IPS DF 6.9 (cell line): ENCODE measurements at places on chromosomes 5 and 9.
A peak's percentile ranks its signal among the peaks of the same experiment; 100 is the strongest.

GRCh38 chr5:24817966-24818365 lies 173.2 kb upstream of the CDH10 start:
- H3K27me3 ChIP-seq: no peaks in the 10 kb centered on the region
- H3K27ac ChIP-seq: no peak overlapping the region
- H3K4me1 ChIP-seq: no peaks in the 10 kb centered on the region
- no peak for DNase-seq
- H3K36me3 ChIP-seq: no peaks in the 10 kb centered on the region

DNA sequence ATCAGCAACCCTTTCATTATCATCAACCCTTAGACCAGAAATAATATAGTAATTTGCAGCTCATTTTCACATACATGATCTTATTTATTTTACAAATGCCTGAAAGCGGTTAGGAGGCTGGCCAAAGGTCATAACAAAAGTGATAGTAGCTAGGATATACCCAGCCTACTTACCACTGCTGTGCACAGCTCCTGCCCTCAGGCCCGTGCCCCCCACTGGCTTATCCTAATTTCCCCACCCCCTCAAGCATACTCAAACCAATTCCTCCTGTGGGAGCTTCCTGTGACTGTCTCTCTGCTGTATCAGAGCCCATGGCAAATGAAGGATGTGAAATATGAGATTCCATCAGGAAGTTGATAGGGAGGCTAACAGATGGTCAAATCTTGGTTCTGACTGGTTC lies 14.8 kb downstream of the FAM219A start:
- no peak overlapping the region for H3K27ac ChIP-seq
- H3K4me1 ChIP-seq: no peaks in the 10 kb centered on the region
- H3K27me3 ChIP-seq: no peaks in the 10 kb centered on the region
- no peaks in the 10 kb centered on the region for H3K36me3 ChIP-seq
- no peak overlapping the region for H3K4me3 ChIP-seq

- H3K27me3 ChIP-seq: no peaks in the 10 kb centered on the region
- no peak overlapping the region for H3K4me3 ChIP-seq
- H3K36me3 ChIP-seq: no peaks in the 10 kb centered on the region
- H3K27ac ChIP-seq: no peak overlapping the region
Observed at GRCh38 chr5:148314187-148314586, 2.0 kb downstream of the SPINK7 start.

- no peak overlapping the region for H3K4me3 ChIP-seq
- H3K27me3 ChIP-seq: no peaks in the 10 kb centered on the region
- H3K36me3 ChIP-seq: no peaks in the 10 kb centered on the region
- no peaks in the 10 kb centered on the region for H3K4me1 ChIP-seq
Observed at GRCh38 chr5:97529354-97529985, 346.4 kb upstream of the RIOK2 start.

GRCh38 chr5:138620663-138621224 lies 45.5 kb upstream of the HSPA9 start:
- H3K4me3 ChIP-seq: no peak overlapping the region
- H3K4me1 ChIP-seq: no peaks in the 10 kb centered on the region
- no peaks in the 10 kb centered on the region for H3K27me3 ChIP-seq
- no peak for DNase-seq
- no peaks in the 10 kb centered on the region for H3K36me3 ChIP-seq
- H3K27ac ChIP-seq: no peak overlapping the region

DNA sequence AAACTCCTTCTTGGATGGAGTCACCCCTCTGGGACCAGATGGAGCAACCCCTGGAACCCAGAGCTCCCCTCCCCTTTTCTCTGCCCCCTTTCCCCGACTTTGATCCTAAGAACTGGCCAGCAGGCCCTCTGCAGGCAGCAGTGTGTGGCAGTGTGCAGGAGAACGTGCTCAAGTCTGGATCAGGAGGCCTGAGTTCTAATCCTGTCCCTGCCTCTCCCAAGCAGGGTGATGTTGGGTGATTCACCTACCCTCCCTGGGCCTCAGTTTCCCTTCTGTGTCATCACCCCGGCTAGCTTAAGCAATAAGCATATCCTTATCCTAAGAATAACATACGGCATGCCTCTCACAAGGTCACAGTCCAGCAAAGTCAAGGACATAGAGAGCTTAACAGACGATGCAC lies 67.6 kb downstream of the C9orf50 start:
- no peak overlapping the region for H3K27ac ChIP-seq
- peaks cover 13% of the 10 kb centered on the region for H3K4me1 ChIP-seq
- no peaks in the 10 kb centered on the region; the same call in 1 of the 2 replicates for H3K36me3 ChIP-seq

DNA sequence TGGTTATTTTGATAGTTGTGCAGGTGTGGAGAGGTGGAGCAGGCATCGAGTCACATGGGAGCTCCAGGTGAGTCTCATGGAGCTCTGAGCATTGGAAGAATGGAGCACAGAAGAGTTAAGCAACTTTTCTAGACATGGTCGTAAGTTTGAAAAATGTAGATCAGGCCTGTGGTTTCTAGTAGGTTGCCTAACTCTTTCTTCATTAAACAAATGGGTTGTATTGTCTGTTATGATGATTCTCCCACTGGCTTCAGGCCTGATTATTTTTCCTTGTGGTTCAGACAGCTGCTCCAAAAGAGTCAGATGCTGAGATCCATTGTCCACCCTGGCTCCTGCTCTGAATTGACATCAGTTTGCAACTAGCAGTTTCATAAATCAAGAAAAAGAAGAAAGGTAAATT lies 80.3 kb upstream of the RPS23 start:
- no peaks in the 10 kb centered on the region for H3K27me3 ChIP-seq
- no peak for DNase-seq
- no peak overlapping the region for H3K27ac ChIP-seq
- H3K4me1 ChIP-seq: no peaks in the 10 kb centered on the region
- no peak overlapping the region for H3K4me3 ChIP-seq

- no peaks in the 10 kb centered on the region for H3K36me3 ChIP-seq
- H3K4me1 ChIP-seq: no peaks in the 10 kb centered on the region; the same call in 1 of the 2 replicates
- H3K27me3 ChIP-seq: no peaks in the 10 kb centered on the region
- no peak overlapping the region for H3K4me3 ChIP-seq
- DNase-seq: no peak
Observed at GRCh38 chr9:4497855-4498254, 7.6 kb downstream of the SLC1A1 start.

DNA sequence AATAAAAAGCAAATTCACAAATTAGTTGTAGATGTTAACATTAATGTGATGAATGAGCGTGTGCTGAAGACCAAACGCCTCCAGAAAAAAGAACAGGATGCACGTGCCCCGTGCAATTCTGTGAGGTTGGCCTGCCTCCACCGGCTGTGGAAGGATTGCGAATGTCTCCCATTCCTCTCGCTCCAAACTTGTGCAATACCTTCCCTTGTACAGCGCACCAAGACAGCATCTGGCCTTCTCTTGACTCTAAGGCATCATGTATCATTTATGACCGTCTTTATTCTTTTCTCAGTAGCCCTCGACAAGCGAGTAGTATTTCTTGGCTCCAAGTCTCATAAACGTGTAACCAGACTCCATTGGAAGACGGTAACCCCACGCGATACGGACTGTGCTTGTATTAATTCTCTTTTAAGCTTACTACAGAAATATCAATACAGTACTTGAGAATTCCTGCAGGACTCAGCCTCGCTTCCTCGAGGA lies 1.5 kb upstream of the TESK1 start:
- H3K4me1 ChIP-seq: peaks cover 11% of the 10 kb centered on the region
- peak overlapping the region; percentile 23; the same call in 1 of the 2 replicates for H3K4me3 ChIP-seq
- no peak for DNase-seq
- H3K36me3 ChIP-seq: no peaks in the 10 kb centered on the region
- H3K27ac ChIP-seq: no peak overlapping the region

DNA sequence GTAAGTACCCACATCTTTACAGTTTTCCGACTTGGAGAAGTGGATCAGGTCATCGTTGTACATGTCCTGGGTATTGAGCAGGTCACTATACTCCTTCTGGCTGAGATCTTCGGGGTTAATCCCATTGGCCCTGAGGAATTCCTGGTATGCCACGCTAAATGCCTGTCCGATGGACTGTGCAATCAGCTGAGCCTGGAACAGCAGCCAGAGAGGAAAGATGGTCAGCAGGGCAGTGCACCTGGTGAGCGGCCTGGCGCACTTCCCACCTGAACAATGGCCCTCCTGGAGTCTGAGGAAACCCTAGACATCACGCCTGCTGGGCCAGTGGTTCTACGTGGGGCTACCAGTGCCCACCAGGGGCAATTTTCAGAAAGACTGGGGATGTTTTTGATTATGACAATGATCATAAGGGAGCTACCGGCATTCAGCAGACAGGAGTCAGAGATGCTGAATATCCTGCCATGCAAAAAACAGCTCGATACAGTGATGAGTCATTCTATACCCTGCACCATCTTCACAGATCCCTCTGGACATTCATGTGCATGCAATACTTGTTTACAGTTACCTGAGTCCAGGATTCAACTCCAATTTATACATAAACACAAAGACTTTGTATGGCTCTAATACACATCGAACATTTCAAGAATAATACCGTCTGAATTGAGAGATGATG lies 127.2 kb downstream of the ENTREP1 start:
- no peaks in the 10 kb centered on the region for H3K4me1 ChIP-seq
- H3K27ac ChIP-seq: no peak overlapping the region
- H3K27me3 ChIP-seq: no peaks in the 10 kb centered on the region
- no peaks in the 10 kb centered on the region for H3K36me3 ChIP-seq
- no peak overlapping the region for H3K4me3 ChIP-seq

GRCh38 chr5:61933787-61934626 lies 372.0 kb upstream of the KIF2A start:
- H3K36me3 ChIP-seq: no peaks in the 10 kb centered on the region
- no peak overlapping the region for H3K4me3 ChIP-seq
- no peaks in the 10 kb centered on the region for H3K27me3 ChIP-seq
- peak; percentile 13 for DNase-seq
- H3K4me1 ChIP-seq: no peaks in the 10 kb centered on the region
- no peak overlapping the region for H3K27ac ChIP-seq

DNA sequence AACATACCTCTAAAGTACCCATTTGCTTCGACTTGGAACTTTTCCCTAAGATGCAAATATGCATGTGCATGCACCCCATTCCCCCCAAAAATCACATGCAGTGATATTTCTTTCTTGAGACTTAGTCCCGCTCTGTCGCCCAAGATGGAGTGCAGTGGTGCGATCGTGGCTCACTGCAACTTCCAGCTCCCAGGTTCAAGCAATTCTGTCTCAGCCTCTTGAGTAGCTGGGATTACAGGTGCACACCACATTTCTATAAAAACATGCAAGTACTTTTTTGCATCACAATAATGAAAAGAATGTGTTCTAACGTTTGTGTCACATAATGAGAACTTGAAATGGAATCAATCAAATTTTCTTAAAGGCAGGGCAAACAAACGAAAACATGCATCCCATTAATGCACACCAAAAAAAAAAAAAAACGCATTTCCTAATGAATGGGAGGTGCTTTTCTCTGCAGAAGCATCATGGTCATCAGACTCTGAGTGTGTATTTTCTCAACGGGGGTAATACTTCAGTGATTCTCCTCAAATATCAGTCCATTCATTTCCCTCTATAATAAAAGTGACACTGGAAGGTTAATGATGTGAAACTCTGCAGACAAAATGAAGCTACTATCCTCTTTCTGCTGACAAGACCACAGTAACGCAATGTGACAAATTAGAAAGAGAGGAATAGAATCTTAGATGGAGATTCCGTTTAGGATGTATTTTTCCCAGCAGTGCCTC lies 389.4 kb downstream of the CTNND2 start:
- H3K36me3 ChIP-seq: no peaks in the 10 kb centered on the region
- no peak overlapping the region for H3K27ac ChIP-seq
- no peaks in the 10 kb centered on the region for H3K27me3 ChIP-seq
- H3K4me3 ChIP-seq: no peak overlapping the region
- peaks cover 2% of the 10 kb centered on the region; the same call in 1 of the 2 replicates for H3K4me1 ChIP-seq
- no peak for DNase-seq

DNA sequence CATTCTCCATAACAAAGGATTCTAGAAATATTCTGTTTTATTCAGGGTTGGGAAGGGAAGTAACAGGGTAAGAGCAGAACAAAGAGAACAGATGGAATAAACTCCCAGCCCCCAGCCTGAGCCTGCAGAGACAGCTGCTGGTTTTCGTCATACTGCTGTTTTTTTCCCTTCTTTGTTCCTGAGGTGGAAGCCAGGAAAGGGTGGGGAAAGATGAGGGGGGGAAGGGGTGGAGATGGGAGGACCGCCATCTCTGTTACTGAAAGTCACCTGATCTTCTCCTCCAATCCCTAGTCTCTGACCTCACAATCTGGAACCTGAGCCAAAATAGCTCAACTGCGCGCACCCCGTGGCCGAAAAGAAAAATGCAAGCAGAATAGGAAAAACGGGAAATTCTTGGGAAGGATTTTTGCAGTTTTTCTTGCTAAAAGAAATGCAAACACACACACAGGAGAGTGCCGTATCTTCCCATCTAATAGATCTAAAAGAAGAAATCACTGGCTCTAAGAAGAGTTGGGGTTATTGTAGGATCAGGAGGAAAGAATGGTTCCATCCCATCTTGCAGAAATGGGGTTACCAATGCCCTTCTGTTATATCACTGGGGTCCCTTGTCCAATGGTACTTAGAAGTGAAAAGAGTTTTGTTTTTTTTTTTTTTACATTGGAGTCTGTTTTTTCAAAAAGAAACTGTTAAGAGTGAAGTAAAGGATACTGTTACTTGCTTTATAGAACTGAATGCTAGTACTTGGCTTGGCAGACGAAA lies 57.9 kb downstream of the DIAPH1 start:
- peak; percentile 85 for DNase-seq
- H3K27me3 ChIP-seq: no peaks in the 10 kb centered on the region; the same call in 1 of the 2 replicates
- H3K4me1 ChIP-seq: peaks cover 2% of the 10 kb centered on the region; the same call in 1 of the 2 replicates
- H3K27ac ChIP-seq: no peak overlapping the region

DNA sequence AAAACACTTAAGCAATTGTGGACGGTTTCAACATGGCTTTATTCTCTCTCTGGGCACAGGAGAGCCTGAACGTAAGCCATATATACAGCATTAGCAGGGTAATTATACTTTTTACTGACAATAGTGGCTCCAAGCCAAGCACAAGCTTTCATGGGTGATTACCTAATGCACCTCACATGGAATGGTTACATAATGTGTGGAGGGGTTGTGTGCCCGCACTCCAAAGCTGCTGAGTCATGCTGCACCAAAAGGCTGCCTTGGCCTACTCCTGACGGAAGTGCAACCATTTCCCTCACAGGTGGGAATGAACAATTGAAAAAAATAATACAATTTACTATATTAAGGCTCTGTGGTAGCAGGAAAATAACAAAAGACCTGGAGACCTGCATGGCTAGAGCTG lies 86.5 kb upstream of the ATP10B start:
- no peak for DNase-seq
- H3K27ac ChIP-seq: no peak overlapping the region
- H3K27me3 ChIP-seq: no peaks in the 10 kb centered on the region

DNA sequence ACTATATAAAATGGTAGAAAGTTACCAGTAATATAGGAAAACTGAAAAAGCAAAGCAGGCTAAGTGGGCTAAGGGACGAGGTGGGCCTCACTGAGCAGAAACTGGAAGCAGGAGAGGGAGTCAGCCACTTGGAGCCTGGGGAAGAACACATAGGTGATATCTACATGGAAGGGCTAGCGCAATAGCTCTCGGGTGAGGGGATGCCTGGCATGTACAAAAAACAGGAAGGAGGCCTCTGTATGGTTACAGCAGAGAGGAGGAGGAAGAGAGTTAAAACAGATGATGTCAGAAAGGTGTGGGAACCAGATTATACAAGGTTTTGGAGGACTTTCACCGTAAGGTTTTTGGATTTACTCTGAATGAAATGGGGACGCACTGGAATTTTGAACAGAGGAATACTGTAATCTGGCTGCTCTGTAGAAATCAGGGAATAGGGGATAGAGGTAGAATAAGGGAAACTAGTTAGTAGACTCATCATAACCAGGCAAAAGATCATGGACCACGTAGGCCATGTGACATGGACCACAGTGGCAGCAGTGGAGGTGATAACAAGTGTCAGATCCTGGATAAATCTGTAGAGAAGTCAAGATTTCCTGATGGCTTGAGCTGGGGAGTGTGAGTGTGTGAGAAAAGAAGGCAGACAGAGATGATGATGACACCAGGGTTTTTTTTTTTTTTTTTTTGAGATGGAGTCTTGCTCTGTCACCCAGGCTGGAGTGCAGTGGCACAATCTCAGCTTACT lies 52.5 kb downstream of the FNBP1 start:
- H3K4me1 ChIP-seq: no peaks in the 10 kb centered on the region; the same call in 1 of the 2 replicates
- no peaks in the 10 kb centered on the region for H3K27me3 ChIP-seq
- no peak overlapping the region for H3K4me3 ChIP-seq
- no peak overlapping the region for H3K27ac ChIP-seq
- H3K36me3 ChIP-seq: no peaks in the 10 kb centered on the region
